ENCODE measurements at places on chromosomes 5 and 9.

GRCh38 chr5:172194985-172195774, 1.2 kb downstream of the EFCAB9 start:
- no peak for DNase-seq

DNA sequence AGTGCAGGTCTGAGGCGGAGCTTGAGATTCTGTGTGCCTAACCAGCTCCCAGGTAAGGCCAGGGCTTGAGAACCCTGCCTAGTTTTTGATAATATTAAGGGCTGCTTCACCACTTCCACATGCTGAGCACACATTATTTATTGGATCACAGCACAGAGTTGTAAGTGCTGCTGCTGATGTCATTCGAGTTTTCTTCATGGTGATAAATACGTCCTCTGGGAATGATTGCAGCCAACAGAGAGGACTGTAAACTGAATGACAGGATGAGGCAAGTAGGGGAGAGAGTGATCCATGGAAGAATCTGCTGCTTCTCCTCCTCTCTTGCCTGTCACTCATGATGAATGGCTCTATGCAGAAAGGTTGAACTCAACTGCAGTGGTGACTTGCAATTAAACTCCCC, 77.9 kb upstream of the VPS13A start:
- DNase-seq: no peak

DNA sequence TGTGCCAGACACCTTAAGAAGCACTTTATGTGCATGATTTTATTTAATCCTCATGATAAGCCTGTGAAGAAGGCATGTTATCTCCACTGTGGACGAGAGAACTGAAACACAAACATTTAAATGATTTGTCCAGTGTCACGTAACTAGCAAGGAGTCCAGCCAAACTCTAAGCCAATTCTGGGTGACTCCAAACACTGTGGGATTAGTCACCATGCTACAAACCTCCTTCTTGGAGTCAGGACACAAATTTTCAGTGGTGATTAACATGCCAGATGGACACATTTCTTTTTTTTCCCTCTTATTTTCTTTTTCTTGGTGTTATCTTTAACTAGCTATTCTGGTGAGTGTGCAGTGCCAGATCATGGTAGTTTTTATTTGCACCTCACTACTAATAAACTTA, 316.8 kb downstream of the NDUFS4 start:
- no peak for DNase-seq

GRCh38 chr9:70352356-70352755, 62.1 kb downstream of the KLF9 start:
- no peak for DNase-seq

DNA sequence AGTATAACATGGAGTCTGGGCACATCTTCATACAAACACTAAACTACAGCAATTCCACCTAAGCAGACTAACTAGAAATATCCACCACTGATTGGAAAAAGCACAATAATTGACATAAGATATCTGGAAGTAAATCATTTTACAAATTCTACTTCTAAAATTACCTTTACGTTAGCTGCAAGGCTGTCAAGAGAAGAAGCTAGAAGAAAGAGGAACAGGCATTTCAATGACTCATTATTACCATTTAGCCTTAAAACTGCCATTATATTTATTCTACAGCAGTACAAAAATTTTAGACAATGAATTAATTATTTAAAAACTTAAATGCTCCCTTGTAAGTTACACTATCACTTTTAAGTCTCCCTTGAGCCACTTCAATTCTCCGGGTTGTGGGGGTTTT, 43.4 kb upstream of the PLPP6 start:
- no peak for DNase-seq

- DNase-seq: no peak
Measured at GRCh38 chr5:128464596-128464995, 73.4 kb downstream of the FBN2 start.

DNA sequence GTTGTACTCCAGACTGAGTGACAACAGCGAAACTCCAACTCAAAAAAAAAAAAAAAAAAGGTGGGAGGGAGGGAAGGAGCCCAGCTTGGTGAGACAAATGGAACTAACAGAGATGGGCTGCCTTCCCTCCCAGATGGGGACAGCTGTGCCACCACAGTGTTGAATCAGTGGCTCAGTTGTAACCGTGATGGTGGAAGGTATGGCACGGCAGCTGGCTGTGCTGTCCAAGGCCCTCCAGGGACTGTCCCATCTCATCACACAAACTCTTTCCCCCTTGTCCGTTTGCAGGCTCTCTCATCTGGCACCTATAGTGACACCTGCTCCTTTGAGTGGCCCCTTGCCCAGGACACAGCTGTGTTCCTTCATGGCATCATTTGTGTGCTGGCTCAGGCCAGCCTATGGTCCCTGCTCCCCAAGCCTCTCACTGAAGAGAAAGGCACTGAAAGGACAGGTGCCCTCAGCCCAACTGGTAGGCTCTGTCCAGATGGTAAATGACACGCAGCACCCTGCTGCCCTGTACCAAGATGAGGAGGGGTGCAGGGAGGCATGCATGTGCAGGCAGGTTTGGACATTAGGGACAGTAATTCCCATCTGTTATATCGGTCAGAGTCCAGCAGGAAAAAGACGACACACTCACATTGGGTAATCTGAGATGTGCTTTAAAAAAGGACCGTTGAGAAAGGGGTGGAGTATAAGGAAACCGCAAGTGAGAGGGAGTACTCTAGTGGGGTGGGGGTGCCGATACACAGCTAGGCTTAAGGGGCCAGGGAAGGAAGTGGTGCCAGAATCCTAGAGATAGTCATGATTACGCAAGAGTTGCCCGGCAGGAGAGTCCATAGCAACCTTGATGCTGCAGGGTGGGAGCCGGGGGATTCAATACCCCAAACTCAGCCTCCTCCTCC, 4.3 kb downstream of the SMIM33 start:
- DNase-seq: no peak

GRCh38 chr9:21661626-21662025, 140.8 kb upstream of the MTAP start:
- no peak for DNase-seq

- DNase-seq: no peak
Measured at GRCh38 chr5:133732536-133732935, 120.2 kb upstream of the FSTL4 start.
